Inflammatory macrophage treated with lipopolysaccharide for 4 hours (primary cell): ENCODE measurements at places on chromosomes 13 and 19.

DNA sequence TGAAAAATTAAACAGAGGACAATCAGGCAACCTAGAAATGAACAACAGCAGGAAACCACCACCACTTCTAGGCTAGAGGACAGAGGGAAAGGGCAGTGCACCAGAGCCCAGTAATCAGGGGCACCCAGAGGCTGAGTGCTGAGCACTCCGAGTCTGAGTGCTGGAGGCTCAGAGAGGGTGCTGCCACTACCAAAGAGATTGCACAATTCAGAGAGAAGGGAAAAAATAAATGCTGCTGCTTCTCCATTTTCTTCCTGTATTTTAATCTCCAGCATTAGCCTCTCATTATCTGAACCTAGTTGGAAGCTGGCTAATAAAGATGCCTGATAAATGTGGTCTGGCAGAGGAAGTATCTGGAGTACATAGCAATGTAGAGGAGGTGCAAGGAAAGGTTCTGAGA, 11.8 kb upstream of the ZNF175 start:
- no peak for DNase-seq

DNA sequence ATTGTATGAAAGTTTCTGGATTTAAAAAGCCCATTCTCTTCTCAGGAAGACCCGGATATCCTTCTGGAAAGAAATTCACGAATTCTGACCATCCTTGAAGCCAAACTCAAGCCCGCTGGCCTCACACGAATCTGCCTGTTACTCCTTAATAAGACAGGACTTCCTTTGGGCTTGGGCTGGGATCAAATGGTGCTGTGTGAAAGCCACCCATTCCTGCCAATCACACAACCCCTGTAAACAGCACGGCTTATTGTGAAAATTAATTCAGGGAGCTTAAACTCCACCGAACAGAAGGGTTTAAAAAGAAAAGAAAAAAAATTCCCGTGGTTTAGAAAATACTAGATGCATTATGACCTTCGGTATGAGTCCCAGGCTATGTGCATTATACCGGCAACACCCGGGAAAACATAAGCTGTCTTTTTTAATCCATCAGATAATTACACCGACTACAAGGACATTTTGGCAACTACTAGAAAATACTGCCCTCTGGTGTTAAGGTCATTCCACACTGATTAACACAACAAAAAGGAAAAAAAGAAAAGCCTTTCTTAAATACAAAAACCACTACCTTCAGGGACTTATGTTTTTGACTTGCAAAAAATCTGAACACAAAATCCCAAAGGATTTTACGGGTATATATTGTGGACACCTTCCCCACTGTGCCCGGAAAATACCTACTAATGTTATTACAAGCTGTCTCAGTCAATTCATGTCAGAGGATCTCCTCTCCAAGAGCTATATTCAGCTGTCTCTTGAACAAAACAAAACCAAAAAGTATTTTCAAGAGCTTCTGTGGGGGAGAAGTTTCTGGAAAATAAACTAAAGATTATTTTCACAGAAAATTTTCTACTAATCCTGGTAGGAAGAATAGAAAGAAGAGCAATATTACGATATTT, 76.0 kb upstream of the LSM14A start:
- DNase-seq = peak; percentile 52

- no peak for DNase-seq
These were observed 533 bp downstream of the TNFSF9 start for GRCh38 chr19:6531163-6531955.

GRCh38 chr13:46104868-46105267, at the start of gene CPB2:
CPB2 (minus strand) TSS chr13:46105033; CDS start chr13:46105009, 24 bp downstream.
- DNase-seq = no peak

- no peak for DNase-seq
These were observed 207.8 kb downstream of the DCLK1 start for GRCh38 chr13:35923347-35923746.

DNA sequence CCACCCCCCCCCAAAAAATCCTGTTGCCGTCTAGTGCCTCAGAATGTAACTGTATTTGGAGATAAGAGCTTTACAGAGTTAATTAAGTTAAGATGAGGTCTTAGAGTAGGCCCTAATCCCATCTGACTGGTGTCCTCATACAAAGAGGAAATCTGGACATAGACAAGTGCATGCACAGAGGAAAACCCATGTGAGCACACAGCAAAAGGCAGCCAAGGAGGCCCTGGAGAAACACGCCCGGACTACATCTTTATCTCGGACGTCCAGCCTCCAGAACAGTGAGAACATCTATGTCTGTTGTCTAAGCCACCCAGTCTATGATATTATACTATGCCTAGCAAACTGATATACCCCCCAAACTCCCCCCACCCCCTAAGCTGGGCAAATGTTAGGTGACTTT, 193.8 kb downstream of the KATNAL1 start:
- DNase-seq = no peak

DNA sequence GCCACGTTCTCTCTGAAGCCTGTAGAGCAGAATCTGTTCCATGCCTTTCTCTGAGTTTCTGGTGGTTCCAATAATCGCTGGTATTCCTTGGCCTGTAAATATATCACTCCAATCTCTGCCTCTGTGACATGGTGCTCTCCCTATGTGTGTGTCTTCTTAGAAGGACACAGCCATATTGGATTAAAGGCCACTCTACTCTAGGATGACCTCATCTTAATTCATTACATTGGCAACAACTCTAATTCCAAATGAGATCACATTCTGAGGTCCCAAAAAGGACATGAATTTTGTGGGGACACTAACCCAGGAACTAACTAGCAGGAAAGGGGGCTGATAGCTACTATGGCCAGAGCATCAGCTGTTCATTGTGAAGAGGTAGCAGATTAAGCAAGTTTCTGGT, 110.7 kb downstream of the KLF12 start:
- no peak for DNase-seq
